ENCODE measurements at places on chromosomes 6 and 20.

DNA sequence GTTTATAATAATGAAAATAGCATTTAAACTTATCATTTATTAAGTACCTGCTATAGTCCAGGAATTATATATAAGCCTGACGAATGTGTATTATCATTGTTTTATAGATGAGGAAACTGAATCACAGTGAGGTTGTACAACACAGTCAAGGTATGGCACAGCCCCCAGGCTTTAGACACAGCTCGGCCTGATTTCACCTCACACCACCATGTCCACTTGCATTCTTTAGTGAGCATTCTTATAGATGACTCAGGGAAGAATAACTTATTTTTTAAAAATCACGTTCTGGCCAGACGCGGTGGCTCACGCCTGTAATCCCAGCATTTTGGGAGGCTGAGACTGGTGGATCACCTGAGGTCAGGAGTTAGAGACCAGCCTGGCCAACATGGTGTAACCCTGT is 289.0 kb downstream of the SYNE1 start:
- no peak for DNase-seq

DNA sequence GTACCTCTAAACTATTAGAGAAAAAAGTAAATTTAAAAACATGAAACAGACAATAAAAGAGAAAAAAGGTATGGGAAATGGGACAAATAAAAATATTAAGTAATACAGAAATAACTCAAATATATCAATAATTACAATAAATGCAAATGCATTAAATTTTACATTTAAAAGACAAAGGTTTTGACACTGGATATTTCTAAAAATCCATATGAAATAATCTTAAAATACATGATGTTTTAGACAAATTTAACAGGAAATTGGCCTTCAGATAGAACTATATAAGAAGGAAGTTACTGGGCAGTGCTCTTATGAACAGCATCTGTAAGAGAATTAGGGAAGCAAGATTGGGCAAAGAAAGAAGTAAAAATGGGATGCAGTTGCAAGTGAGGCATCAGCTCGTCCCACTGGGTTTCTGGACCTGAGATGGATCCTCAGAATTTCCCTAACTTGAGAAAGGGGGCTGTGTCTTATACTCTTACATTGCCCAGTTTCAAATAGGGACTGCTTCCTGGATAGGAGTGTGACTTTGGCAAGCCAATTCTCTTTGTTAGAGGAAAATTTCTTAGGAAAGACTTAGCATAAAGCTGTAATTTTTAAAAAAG is 376.7 kb downstream of the SMOC2 start:
- no peak for DNase-seq

DNA sequence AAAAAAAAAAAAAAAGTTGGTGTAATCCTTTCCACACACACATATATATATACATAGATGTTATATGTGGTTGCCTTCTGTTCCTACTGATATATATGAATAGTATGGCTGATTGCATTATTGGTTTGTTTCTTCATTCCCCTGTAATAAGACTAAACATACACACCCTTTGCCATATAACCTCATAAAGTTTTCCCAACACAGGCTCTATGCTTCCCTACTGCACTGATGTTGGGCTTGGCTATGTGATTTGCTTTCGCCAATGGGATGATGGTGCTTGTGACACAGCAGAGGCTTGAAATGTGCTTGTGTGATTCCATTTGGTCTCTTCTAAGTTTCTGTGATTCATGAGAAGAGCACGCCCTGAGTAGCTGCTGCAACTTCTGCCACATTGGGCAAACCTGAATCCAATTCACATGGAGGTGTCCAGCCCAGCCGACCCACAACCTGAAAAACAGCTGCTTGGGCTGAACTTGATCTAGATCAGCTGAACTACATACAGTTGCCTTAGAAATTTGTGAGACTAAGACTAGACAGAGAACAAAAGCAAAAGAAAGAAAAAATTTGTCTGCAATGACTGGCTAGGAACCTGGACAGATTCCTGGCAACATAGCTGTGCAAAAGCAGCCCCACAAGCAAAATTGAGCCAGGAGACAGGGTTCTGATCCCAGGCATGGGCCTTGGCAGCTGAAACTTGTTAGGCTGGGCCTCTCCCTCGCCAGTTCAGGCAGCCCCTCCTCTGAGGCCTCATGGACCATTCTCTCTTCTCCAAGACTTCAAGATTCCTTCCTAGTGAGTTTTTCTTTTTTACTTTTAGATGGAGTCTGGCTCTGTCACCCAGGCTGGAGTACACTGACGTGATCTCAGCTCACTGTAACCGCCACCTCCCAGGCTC is 13.4 kb upstream of the TBC1D20 start:
- DNase-seq: no peak

DNA sequence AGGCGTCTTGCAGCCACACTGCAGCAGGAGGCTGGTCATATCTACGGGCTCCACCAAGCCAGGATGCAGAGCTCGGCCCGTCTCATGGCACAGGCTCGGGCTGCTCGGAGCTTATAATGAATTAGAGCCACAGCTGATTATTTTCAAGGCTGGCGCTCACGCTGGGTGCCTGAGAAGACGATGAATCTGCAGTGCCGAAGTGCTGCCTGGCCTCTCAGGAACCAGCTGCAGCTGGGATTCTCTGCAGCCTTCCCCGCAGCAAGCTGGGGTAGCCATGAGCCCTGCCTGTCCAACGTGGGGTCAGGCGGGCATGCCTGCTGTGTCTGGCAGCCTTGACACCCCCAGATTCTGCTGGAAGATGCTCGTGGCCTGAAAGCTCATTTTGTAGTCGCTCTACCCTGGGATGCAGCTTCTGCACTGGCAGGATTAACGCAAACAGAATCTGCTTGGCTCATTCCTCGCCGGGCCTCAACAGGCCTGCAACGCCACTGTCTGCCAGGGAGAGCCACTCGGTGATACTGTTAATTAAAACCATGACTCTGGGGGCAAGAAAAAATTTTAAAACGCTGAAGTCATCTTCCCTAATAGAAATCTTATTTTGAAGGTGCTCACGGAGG is 104.3 kb downstream of the CDH26 start:
- no peak for DNase-seq

- DNase-seq: no peak
Observed at GRCh38 chr6:116191881-116192280, 62.0 kb downstream of the TSPYL4 start.

GRCh38 chr20:63177785-63178445 is 38.0 kb downstream of the YTHDF1 start:
- no peak for DNase-seq

- no peak for DNase-seq
Observed at GRCh38 chr20:57247292-57247965, 19.0 kb downstream of the BMP7 start.

- peak; percentile 27 for DNase-seq
Observed at GRCh38 chr6:85669735-85670194, 27.1 kb upstream of the SYNCRIP start.

DNA sequence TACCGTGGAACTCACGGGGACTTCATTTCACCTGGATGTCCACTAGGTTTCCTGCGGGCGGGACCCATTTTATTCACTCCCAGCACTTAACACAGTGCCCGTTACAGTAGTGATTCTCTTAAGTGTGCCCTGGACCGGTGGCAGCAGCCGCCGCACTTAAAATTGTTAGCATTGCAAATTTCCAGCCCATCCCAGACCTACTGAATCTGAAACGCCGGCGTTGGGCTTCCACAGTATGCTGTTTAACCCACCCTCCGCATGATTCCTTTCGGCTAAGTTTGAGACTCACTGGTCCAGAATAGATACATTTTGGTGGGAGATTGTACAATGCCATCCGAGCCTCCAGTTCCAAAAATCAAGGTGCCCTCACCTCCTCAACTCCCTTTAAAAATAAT is 967 bp downstream of the SMPDL3A start:
- DNase-seq: no peak

GRCh38 chr6:11185204-11185842 is 47.1 kb downstream of the NEDD9 start:
- DNase-seq: no peak

DNA sequence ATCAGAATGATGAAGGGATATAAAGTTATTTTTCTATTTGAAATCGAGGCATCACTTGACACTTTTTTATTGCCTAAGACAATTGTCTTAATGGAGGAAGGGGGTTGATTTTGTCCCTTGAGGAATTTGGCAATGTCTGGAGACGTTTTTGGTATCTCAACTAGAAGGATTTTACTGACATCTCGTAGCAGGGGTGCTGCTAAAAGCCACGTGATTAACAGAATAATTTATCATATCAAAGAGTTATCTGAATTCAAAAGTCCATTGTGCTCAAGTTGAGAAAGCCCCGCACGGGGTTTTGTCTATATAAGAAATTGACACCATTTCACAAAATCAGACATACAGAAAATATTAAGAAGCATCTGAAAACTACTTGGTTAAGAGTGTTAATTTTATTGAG is 1.5 kb upstream of the TAAR6 start:
- DNase-seq: no peak

DNA sequence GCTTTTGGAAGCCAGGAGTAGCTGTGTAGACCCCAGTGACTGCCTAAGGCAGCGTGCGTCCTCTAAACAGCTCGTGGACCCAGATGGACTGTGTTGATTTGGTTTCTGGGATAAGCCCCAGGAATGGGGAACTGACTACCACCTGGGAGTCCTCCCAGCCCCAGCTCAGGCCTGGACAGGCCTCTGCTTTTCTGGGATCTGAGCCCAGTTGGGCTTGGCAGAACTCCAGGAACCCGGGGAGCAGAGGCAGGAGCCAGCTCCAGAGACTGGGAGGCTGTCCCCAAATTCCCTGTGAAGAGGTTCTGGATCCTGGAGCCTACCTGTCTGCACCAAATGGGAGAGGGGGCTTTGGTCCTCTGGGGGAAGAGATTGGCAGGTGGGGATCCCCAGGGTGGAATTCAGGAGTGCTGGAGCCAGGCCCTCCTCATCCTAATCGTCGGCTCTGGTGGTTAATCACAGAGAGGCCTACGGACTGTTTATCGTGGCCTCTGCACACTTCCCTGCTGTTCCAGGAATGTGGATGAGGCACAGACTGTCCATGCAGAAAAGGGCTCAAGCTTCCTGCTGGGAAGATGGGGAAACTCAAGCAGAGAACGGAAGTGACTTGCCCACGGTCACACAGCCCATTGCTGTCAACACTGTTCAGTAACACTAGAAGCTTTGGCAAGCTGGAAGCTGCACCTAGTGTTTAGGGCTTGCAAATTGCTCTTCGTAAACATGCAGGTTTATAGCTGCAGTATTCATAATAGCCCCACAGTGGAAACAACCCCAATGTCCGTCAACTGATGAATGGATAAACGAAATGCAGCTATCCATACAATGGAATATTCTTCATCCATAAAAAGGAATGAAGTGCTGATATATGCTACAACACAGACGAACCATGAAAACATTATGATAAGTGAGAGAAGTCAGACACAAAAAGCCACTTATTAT is 100.6 kb downstream of the KCNB1 start:
- DNase-seq: peak; percentile 71

DNA sequence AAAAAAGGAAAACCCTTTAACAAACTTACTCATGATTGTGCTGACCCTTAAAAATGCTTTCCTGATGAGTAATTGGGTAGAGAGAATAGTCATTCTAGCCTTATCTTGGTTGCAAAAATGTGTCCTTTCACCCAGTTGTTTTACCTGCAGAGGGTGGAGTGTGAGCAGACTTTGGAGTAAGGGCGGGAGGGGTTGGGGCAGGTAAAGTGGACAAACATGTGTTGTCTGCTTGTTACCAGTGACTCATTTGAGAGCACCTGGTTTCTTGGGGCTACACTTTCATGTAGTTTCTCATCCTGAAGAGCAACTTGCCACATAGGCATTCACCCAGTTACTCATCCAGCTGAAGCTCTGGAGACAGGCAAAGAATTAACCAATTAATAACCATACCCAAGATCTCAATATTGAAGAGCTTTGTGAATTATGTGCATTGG is 121.1 kb downstream of the TNFRSF21 start:
- peak; percentile 30 for DNase-seq

DNA sequence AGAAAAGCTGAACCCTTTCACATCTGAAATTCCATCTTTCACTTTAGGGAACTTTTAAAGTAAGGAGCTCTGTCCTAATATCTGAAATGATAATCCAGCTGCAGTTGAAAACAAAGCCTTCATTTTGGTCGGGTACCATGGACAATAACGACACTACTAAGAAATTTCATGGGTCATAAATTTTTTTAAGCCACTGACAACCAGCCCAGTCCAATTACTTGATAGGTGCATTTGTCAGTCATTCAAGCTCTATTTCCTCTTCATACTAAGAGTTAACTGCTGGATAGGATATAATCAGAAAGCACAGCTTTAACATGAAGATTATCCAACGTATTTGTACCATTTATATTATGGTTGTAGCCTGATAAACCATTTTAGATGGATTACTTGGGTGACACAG is 52.5 kb downstream of the MMUT start:
- no peak for DNase-seq

- DNase-seq: no peak
Observed at GRCh38 chr6:92364948-92365541, 1054.3 kb downstream of the EPHA7 start.

GRCh38 chr20:11700831-11701230 is 216.9 kb upstream of the BTBD3 start:
- DNase-seq: no peak

DNA sequence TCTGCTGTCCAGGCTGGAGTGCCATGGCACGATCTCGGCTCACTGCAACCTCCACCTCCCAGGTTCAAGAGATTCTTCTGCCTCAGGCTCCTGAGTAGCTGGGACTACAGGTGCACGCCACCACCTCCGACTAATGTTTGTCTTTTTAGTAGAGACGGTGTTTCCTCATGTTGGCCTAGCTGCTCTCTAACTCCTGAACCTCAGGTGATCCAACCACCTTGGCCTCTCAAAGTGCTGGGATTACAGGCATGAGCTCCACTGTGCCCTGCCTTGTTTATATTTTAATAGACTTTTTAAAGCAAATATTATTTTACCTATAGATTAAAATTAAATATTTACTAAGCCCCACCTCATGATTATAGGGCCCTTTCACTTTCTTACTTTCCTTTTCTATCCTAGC is 483.2 kb upstream of the EPHA7 start:
- no peak for DNase-seq

GRCh38 chr20:10433014-10433622 is 904 bp downstream of the MKKS start:
- no peak for DNase-seq

DNA sequence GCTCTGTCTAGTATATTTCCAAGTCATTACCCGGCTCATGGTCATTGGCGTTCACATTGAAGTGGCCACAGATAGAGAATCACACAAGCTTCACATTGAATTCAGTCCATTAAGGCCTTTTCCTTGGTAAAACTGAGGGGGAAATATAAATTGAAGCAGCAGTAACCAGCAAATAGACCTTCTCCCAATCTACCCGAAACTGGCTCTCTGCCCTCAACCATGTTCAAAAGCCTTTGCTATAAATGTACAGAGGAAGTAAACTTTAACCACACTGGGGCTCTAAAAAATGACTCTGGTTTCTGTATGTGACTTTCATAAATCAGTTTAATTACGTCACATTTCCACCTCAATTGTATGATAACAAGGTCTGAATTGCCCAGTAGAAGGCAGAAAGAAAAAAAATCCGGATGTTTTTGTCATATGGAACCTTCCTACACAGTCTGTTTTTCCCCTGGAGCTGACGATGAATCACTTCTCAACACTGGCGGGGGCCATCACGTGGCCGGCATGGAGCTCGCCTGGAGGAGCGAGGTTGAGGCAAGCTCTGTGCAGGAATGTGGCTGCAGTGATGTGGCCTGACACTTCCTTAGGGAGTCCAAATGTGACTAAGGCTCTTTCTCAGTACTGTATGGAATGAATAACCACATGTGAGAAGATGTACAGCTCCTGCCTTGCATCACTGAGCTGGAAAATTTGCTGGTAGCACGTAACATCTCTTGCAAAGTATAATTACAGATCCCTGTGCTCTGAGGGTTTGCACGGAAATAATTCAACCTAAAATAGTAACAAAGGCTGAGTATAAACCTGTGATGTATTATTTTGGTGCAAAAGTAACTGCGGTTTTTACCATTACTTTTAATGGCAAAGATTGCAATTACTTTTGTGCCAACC is 58.6 kb upstream of the SNX9 start:
- peak; percentile 55 for DNase-seq

Data from H54 (cell line).